NCI-H524 (cell line): ENCODE measurements at places on chromosomes 16 and 17.

- no peak for DNase-seq
Measured at GRCh38 chr17:57955183-57955931, at the start of gene CUEDC1. TSS of gene CUEDC1 (minus strand) at chr17:57955412. CDS start at chr17:57885564, 69,848 bp downstream.

- DNase-seq: no peak
Measured at GRCh38 chr17:10673312-10673711, 16.2 kb upstream of the MYH3 start.

DNA sequence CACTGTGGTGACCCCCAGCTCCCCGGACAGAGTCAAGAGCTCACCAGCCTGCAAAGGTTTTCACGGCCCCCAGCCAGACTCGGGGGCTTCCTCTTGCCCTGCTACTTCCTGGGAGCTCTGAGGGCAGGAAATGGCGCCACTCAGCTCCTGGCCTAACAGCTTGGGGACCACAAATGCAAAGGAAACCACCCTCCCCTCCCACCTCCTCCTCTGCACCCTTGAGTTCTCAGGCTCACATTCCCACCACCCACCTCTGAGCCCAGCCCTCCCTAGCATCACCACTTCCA, 375 bp upstream of the SPN start:
- DNase-seq: no peak

DNA sequence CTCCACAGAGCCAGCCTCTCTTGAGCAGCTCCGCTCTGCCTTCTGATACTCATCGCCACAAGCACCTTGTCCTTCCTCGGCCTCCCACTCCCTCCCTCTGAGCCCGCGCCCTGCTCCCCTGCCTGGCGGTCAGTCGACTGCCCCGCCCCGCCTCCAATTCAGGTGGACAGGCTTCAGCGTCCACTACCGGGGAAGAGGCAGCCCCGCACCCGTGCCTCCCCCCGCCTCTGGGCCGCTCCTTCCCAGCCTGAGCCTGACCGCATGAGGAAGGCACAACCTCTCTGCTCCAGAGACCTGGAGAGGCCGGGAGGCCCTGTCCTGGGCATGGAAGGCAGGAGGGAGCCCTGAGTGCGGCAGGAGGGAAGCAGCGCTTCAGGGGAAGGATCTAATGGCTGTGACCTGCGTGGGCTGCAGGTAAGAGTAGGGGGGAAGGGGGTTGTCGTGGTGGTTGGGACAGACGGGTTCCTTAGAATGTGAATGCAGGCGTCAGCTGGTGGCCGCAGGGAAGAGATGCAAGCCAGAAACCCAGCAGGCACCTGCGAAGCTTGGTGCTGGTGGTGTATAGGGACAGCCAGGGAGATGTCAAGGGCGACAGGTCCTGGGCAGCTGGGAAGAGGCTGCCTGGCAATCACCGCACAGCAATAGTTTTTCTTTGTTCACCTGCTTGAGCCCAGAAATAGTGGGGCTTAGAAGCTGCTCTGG, 3.0 kb upstream of the SLC6A4 start:
- no peak for DNase-seq

DNA sequence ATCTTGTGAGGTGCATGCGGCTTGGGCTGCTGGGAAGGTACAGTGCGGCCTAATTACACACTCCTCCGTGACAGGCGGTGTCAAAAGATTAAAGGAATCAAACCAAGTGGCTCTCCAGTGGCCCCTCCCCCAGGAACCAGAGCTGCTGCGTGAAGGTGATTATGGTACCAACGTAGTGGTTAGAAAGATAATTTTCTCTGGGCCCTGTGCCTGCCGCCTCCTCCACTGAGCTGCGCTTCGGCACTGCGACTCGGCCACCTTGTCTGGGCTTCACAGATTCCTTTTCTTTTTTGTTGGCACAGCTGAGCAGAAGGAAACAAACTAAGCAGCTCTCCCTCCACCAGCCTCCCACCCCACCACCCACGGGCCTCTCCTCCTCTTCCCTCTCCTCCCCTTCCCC, 113.2 kb upstream of the SDK2 start:
- peak; percentile 99 for DNase-seq

- no peak for DNase-seq
Measured at GRCh38 chr17:17965152-17965721, 7.0 kb downstream of the TOM1L2 start.
